ENCODE measurements at places on chromosomes 16 and 17. TPM values are rescaled to one million over a fixed set of nuclear protein-coding genes. Genes with fewer than 3 reads are reported as not detected.

The TERB1 gene
- total RNA-seq = not detected

The BANP gene
- 57.0 TPM for total RNA-seq

DNA sequence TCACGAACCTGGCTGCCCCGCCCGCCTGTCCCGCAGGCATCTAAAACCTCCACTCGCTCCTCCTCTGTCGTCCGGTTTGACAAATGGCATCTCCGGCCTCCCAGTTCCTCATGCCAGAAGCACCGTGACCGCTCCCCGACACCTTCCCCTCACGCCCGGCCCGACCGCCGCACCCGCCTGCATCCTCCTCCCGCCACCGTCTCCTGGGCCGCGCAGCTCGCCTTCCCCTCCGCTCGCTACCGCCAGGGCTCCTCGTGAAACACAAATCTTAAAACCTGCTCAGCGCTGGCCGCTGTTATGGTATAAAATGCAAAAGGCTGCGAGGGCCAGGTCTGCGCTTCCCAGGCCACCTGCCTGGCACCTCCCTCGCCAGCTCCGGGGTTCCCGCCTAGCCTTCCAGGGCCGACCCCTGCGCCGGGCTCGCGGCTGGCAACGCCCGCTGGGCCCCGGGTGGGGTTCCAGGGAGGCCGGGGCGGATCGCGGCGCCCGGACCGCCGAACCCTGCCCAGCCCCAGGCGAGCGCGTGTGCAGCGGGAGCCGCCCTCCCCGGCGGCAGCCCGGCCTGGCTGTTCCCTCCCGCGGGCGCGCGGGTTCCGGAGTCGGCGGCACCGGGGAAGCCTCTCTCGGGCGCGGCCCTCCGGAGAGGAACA lies 488 bp downstream of the SPSB3 start:
- DNase-seq = no peak

GRCh38 chr17:57273490-57273889 lies 17.2 kb downstream of the MSI2 start:
- DNase-seq = no peak

The KRTAP4-9 gene
- not detected for total RNA-seq

GRCh38 chr17:49995055-49995738 lies at the start of gene DLX3:
Gene DLX3 (minus strand): TSS chr17:49995224. CDS start chr17:49994998, 226 bp downstream.
- DNase-seq = peak; percentile 11

The SLC52A1 gene
- 0.07 TPM for total RNA-seq

- no peak for DNase-seq
These were observed 75.6 kb upstream of the RBFOX1 start for GRCh38 chr16:7257016-7257415.

DNA sequence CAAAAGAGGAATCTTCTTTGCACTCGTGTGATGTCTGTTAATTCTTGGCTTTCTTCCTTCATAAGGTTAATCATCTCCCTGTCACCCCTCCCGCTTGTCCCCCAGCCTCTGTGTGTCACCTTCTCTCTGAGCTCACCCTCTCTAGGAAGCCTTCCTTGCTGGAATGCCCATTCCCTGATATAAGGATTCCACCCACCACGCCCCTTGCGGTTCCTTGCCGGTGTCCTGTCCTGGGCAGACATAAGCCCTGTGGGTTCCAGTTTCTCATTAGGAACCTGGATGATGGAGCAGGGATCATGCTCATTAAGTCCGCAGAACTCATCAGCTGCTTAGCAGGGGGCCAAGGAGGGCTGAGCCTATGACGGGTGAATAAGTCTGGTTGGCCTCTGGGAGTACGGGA lies 559.3 kb downstream of the MAF start:
- no peak for DNase-seq

The BCL6B gene
- 101 TPM for total RNA-seq

The SPATA22 gene
- 0.07 TPM for total RNA-seq

The SLC5A11 gene
- total RNA-seq = not detected

The TNP2 gene
- not detected for total RNA-seq

The MAF gene
- 0.40 TPM for total RNA-seq

The CDYL2 gene
- 32.3 TPM for total RNA-seq

The KRT40 gene
- total RNA-seq = not detected

The ATP2A1 gene
- 0.28 TPM for total RNA-seq

The PTX4 gene
- total RNA-seq = not detected

The KRTAP9-4 gene
- not detected for total RNA-seq

The PLXDC1 gene
- not detected for total RNA-seq

The TBC1D3K gene
- not detected for total RNA-seq

The TBC1D3G gene
- not detected for total RNA-seq

DNA sequence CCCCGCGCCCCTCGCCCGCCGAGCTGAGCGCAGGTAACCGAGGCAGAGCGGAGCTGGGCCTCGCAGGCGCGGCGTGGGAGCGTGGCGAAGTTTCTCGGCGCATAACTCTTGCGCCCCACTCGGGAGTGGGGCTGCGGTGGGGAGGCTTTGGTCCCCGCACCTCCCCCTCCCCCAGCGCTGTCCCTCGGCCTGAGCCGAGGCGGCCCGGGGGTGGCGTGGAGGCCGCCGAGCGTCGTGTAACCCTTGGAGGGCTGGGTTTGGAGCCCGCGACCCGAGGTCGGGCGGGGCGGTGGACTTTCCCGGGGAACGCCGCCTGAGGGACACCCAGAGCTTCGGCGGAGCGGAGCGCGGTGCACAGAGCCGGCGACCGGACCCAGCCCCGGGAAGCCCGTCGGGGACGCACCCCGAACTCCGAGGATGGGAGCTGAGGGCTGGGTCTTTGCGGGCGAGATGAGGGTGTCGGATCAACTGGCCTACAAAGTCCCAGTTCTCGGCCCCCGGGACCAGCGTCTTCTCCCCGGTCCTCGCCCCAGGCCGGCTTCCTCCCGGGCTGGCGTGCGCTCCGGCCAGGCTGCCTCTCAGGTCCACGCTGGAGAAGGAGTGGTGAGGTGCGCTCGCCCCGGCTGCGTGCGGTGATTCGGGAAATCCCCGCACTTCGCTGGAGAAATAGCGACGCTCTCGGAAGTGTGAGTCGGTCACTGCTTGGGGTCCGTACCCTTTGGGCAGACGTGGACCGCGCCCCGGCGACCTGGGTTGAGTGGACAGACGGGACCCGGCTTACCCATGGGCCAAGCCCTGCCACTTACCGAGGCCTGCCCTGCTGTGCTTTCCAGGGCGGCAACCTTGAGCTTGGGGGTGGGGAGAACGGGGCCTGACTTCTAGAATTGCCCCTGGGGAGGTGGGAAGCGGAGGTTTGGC lies 168.4 kb downstream of the RAB11FIP4 start:
- no peak for DNase-seq

- no peak for DNase-seq
These were observed 124.3 kb downstream of the BRIP1 start for GRCh38 chr17:61739002-61739401.

The ZNF771 gene
- 8.4 TPM for total RNA-seq

DNA sequence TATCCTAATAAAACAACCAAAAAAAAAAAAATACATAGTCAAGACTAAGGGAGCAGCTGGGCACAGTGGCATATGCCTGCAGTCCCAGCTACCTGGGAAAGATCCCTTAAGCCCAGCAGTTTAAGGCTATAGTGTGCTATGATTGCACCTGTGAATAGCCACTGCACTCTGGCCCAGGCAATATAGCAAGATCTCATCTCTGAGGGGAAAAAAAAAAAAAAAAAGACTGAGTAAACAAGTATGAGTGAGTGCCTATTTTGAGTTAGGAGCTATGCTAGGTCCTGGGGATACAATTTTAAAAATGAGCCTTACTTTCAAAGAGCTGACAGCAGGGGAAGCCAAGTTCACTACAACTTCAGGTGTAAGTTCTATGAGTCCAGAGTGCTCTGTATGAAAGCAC lies 55.4 kb downstream of the GRB2 start:
- DNase-seq = no peak

DNA sequence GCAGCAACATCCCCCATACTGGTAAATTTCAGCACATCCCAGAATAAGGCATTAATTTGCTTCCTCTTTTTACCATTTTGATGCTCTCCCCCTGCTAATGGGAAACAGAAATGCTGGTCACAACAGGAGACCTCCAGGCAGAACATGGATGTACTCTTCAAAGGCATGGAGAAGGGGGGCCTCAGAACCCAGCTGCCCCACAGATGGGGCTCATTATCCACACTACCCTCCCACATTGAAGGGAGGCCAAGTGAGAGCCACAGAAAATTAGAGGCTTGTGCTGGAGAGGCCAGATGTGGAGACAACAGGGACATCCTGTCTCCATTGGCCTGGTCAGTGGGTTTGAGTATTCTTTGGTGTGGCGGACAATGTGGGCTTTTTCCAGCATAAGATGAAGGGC lies 150.1 kb upstream of the CDH11 start:
- DNase-seq = no peak

The HBA2 gene
- total RNA-seq = not detected

GRCh38 chr17:8776881-8777280 lies 18.5 kb upstream of the SPDYE4 start:
- no peak for DNase-seq

The SLC6A4 gene
- 0.07 TPM for total RNA-seq

GRCh38 chr17:69450918-69451317 lies 36.4 kb downstream of the MAP2K6 start:
- peak; percentile 61 for DNase-seq

The KRT31 gene
- total RNA-seq = not detected
